ENCODE measurements at places on chromosomes 5 and 9.

DNA sequence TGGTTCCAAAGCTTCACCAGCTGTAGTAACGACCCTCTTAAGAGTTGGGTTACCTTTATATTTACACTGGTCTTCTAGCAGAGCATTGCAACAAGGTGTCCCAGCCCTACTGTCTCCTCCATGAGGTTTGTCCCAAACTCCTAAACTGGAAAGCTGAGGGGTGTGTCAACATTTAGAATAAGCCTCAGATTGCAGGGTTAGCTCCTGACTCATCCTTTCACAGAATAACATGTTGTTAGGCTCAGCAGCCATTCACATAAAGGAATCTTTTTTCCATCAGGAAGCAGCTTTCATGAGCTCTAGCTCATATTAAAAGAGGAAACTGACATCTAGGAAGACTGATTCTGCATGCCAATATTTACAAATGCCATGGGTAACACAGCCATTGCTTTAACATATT lies 238.7 kb downstream of the EFNA5 start:
- DNase-seq = no peak

DNA sequence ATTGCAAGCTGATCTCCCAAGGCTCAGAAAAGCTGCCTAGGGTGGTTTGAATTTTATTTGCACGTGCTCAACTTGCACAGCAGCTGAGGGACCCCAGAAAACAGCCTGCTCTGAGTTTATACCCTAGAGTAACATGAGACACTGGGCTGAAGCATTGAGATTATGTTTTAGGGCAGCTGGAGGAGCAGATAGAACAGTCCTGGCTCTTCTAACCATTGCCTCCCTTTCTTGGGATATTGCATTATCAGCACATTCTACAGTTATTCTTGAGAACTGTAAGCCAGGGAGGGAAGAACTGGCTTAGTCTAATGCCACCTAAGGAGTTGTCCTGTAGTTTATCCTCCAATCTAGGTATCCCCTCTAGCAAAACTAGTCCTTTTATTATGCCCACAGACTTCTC lies 10.3 kb downstream of the SMC2 start:
- no peak for DNase-seq

DNA sequence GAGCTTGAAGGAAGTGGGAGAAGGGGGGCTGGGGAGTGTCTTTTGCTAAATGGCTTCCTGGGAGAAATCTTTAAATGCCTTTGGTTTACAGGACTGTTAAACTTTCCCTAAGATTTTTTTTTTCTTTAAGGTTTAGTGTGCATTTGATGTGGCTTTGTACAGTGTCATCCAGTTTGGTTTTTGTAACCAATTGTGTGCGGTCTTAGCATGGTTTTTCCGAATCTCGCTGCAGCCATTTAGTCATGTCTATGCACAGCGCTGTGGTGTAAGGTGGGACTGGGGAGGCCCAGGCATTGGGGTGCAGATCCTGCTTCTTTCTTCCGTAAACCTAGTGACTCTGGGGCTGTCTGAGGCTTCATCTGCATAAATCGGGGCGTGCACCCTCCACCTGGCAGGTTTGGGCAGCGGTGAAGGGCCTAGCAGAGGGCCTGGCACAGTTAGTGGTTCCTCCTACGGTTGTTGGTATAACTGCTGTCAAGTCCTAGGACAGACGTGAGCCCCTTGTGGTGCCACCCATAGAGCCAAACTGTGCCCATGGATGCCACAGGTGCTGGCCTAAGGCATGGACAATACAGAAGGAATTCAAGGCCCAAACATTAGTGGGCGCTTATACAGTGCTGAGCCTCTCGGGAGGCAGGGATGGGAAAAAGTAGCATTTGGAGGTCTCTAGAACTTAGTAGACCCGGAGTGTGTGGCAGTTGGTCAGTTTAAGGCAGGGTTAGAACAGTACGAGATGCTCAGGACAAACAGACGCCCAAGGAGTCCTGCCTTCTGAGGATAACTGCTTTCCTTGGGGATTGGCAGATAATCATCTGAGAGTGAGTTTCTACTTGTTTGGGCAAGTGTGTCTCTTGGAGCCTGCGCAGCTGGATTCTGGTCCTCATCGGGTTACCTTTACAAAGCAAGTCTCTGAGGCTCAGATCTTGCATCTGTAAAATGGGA lies 1.5 kb downstream of the PRRC2B start:
- peak; percentile 78 for DNase-seq

- DNase-seq = no peak
Measured at GRCh38 chr5:8730194-8730593, 815.7 kb downstream of the SEMA5A start.

DNA sequence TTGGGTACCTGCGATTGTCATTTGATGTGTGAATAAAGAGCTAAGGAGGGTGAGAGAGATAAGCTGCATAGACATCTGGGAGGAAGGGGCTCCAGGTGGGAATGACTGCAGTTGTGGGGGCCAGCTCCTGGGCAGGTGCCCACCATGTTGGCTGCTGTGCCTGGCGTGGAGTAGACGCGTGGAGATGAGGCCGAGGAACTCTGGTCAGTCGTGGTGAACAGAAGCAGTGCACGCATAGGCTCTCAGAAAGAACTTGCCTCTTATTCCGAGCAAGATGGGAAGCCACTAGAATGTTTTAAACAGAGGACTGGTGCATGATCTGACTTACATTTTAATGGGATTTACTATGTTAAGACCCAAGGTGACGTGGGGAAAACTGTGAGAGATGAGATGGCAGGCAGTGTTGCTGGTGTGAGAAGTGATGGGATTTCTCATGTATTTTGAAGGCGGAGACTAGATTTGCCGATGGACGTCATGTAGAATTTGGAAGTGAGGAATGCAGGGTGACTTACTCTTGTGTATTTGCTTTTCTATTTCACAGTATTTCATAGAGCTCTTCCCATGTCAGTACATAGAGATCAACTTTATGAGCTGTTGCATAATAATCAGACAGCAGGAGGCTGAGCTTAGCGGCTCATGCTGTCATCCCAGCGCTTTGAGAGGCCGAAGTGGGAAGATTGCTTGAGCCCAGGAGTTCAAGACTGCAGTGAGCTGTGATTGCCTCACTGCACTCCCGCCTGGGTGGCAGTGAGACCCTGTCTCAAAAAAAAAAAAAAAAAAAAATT lies 71.1 kb downstream of the EHMT1 start:
- DNase-seq = no peak

DNA sequence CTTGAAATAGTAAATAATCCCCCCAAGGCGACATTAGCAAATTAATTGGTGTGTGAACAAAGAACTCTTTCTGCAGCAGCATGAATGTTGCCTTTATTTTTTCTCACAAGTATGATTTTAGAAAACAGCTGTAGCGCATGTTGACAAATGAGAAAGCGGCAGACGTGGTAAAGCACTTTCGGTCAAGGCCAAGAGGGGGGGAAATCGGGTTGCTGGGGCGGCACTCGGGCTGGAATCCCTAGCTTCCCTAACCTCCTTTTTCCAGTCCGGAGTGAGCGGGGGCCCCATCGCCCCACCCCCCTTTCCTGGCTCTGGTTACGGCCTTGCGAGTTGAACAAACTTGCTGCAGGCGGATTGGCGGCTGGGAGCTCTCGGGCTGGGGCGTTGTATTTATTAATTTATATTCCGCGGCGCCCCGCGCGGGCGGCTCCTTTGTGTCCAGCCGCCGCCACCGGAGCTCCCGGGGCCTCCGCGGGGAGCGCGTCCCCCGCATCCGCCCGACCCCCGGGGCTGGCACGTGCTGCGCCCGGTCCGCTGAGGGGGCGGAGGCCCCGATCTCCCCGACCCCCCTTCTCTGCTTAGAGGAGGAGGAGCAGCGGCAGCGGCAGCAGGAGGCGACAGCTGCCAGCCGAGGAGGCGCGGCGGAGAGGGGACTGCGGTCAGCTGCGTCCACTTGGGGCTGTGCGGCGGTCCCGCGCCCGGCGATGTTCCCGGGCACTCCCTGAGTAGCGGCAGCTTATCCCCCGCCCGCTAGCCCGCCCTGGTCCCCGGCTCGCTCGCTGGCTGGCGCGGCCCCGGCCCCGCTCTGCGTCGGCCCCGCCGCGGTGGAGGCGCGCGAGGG lies at the start of gene RHOBTB3:
Gene RHOBTB3 (plus strand): TSS at position 607 of the 841 bp plus-strand sequence. CDS start 347 bp downstream, outside the sequence.
- peak; percentile 44 for DNase-seq

- DNase-seq = no peak
Measured at GRCh38 chr5:141135718-141136266, 786 bp downstream of the PCDHB5 start.

- DNase-seq = peak; percentile 54
Measured at GRCh38 chr5:66840511-66841013, 244.4 kb downstream of the MAST4 start.

- DNase-seq = peak; percentile 37
Measured at GRCh38 chr5:140342287-140342686, 4.1 kb downstream of the HBEGF start.

GRCh38 chr5:53922508-53923498 lies 362.4 kb downstream of the NDUFS4 start:
- no peak for DNase-seq

- DNase-seq = no peak
Measured at GRCh38 chr9:129568560-129569501, 52.1 kb downstream of the C9orf50 start.

GRCh38 chr5:140072812-140073211 lies 29.7 kb upstream of the NRG2 start:
- DNase-seq = no peak

GRCh38 chr5:38719403-38719802 lies 126.4 kb upstream of the OSMR start:
- DNase-seq = no peak

DNA sequence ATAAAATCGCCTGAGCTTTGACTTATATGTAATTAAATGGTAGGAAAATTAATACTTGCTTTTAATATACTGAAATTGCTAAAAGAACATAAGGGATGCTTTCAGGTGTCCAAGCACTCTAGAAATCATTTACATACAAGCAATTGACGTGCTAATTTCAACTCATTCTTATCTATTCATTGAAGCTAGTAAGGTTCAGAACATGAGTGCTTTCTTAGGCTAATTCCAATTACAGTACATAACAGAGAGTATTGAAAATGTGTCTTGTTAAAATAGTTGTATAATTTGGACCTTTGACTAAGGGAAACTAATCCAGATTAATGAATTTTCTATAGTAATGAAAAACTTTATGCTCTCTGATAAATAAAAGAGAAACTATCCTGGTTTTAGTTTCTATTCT lies 1016.4 kb upstream of the TYRP1 start:
- no peak for DNase-seq

DNA sequence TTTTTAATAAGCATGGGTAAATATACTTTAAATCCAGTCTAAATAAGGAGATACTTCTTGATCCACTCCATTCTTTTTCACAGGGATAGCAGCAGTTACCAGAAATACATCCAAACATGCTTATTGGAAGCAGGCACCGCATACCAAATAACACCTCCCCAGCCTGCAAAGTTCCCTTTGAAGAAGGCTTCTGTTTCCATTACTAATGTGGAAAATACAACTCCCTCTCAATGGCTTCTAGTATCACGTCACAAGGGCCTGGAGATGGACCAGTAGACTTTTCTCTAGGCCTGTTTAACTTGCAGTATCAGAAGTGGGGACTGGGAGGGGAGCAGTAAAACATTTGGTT lies 20.8 kb downstream of the TMEM245 start:
- no peak for DNase-seq

DNA sequence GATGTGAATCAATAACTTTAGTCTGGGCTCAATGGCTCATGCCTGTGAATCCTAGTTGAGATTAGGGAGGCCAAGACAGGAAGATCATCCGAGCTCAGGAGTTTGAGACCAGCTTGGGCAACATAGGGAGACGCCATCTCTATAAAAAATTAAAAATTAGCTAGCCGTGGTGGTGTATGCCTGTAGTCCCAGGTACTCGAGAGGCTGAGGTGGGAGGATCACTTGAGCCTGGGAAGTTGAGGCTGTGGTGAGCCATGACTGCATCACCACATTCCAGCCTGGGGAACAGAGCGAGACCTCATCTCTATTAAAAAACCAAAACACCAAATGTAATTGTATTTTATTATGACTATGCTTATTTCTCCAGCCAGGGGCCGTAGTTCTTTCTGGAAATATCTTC lies 69.6 kb upstream of the NR5A1 start:
- no peak for DNase-seq

- DNase-seq = no peak
Measured at GRCh38 chr9:17816431-17817027, 237.7 kb downstream of the SH3GL2 start.

DNA sequence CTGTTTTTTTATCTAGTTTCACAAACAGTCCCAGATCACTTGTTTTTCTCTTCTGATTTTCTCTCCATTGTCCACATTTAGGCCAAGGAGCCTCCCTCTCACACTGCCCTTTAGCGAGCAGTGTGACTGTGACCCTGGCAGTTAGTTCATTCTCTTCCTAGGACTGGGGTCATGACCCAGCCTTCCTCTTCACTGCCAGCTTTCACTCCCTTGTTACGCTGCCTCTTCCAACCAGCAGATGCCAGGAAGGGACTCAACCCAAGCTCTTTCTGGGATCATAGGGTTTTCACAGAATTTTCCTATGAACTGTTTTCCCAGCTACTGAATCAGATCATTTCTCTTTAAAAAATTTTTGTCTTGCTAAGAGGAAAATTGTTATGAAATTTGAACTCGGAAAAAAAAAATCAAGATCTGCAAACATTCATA lies 70.9 kb downstream of the LMNB1 start:
- DNase-seq = no peak

DNA sequence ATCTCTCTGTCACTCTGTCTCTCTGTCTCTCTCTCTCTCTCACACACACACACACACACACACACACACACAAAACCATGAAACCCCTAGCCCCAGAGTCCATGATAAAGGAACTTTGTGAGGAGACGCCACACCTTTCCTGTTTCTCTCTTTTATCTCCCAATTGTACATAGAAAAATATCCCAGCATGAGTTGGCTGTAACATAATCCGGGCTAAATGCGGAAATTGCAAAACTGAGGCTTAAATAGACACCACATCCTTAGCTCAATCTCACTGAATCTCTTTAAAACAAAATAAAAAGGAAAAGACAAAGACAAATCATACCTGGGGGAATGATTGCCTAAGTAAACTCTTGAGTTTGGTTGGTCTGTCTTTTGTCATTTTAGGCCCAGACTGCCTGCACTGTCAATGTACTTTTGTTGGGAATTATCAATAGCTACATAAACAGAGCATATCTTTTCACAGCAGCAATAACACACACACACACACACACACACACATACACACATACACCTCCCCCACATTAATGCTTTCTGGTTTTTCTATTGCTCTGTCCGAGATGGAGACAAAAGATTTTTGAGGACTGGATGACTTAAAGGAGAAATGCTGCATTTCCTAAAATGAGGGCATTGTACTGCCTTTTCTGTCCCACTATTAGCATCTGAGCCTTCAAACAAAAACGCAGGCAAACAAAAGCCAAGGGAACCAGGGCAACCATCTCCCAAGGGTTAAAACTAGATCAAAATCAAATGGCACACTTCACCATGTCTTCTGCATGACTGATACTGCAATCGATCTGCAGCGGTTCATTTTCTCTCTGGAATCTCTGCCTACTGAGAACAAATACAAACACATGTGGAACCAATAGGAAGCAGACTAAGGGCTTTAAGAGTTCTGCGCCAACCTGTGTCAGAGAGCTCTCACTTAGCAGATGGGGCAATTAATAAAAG lies 321.5 kb downstream of the NFIB start:
- no peak for DNase-seq

- DNase-seq = no peak
Measured at GRCh38 chr5:28386712-28387111, 1348.3 kb upstream of the CDH9 start.
